ENCODE measurements at places on chromosomes 1 and 21.
A peak's percentile ranks its signal among the peaks of the same experiment; 100 is the strongest.

DNA sequence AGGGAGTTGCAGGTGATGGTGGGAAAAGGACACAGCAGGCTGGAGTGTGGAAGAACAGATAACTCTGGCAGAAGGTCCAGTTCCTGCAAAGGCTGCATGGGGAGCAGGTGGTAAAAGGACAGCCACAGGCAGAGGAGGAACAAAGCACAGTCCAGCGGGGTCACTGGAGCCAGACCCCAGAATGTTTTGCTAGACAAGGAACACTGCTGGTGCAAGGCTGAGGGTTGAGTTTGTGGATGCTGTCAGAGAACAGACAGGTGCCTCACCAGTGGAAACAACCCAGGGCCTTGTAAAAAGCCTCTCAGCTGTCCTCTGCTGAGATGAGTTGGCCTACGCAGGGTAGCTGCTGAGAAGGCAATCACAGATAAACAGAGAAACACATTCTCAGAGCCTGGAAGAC is 101.7 kb downstream of the SSBP3 start:
- H3K36me3 ChIP-seq = no peaks in the 10 kb centered on the region
- H3K4me3 ChIP-seq = no peak overlapping the region
- H3K4me1 ChIP-seq = peaks cover 13% of the 10 kb centered on the region
- no peaks in the 10 kb centered on the region for H3K27me3 ChIP-seq
- H3K27ac ChIP-seq = no peak overlapping the region

GRCh38 chr1:189962181-189962580 is 515.5 kb downstream of the BRINP3 start:
- no peak overlapping the region for H3K27ac ChIP-seq
- no peak for DNase-seq
- no peaks in the 10 kb centered on the region for H3K36me3 ChIP-seq
- no peak overlapping the region for H3K4me3 ChIP-seq
- no peaks in the 10 kb centered on the region for H3K4me1 ChIP-seq

DNA sequence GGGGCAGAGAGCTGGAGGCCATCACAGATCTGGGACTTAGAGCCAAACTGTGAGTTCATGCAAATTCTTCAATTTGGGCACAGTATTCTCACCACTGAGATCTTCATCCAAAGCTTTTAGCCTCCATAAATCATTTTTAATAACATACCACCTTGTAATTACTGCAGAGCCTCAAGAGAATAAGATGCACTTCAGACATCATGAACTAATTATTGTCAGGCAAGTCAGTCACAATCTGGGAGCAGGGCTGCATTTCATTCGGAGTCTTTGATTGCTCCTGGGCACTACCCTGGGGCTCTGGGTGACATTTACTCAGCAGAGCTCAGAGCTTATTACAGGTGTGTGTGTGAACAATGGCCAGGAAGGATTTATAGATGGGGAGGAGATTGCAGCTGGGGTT is 623.7 kb downstream of the PTPRU start:
- no peaks in the 10 kb centered on the region for H3K36me3 ChIP-seq
- no peaks in the 10 kb centered on the region for H3K4me1 ChIP-seq
- H3K4me3 ChIP-seq = no peak overlapping the region
- H3K27ac ChIP-seq = no peak overlapping the region
- no peaks in the 10 kb centered on the region for H3K27me3 ChIP-seq

DNA sequence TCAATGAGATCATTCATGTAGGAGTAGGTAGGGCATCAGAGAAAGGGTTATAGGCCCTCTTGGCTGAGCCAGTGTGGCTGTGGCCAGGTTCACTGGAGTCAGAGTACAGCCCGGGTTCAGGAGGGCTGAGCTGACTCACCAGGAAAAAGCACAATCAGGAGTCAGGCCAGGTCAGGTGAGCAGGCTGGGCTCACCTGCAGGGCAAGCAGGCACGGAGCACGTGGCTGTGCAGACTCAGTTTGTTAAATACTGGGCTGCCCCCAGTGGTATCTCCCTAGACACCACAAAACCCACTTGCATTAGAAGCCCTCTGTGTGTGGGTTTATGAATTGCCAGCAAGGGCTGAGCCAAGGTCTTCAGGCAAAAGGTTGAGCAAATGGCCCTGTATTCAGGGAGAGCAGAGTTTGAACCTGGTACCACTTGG is 122.1 kb upstream of the SERBP1 start:
- H3K4me3 ChIP-seq = no peak overlapping the region
- no peaks in the 10 kb centered on the region for H3K36me3 ChIP-seq
- DNase-seq = no peak
- no peaks in the 10 kb centered on the region for H3K27me3 ChIP-seq
- no peaks in the 10 kb centered on the region for H3K4me1 ChIP-seq

- DNase-seq = no peak
- H3K4me3 ChIP-seq = no peak overlapping the region
- H3K4me1 ChIP-seq = peaks cover 82% of the 10 kb centered on the region
- H3K36me3 ChIP-seq = no peaks in the 10 kb centered on the region
- peak overlapping the region; percentile 95 for H3K27ac ChIP-seq
- H3K27me3 ChIP-seq = no peaks in the 10 kb centered on the region
Measured at GRCh38 chr1:39411526-39412478, 79.6 kb upstream of the BMP8A start.

DNA sequence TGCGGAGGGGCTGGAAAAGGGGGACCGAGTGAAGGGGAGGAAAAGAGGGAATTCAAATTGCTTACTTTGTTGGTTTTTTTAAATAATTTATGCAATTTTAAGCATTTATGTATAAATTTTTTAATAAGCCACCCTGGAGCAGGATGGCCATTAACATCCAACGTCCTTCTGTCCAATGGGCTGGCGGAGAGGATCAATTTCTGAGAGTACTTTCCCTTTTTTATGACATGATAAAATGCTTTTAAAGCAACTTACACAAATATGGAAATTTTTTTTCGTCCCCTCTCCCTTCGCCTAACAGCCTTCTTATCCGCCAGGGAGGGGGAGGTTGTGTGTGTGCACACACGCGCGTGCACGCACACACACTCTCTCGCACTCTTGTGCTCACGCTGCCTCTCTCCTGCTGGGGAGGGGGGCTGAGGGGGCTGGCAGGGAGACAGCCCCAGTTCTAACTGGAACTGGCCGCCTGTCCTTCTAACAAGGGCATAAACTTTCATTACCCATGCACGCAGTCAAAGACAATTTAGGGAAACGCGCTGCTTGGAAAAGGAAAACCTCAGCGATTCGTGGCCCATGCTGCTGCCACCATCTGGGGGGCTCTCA is 123.2 kb downstream of the CASZ1 start:
- peak; percentile 70 for DNase-seq
- H3K27ac ChIP-seq = peak overlapping the region; percentile 84
- H3K4me1 ChIP-seq = peaks cover 79% of the 10 kb centered on the region

DNA sequence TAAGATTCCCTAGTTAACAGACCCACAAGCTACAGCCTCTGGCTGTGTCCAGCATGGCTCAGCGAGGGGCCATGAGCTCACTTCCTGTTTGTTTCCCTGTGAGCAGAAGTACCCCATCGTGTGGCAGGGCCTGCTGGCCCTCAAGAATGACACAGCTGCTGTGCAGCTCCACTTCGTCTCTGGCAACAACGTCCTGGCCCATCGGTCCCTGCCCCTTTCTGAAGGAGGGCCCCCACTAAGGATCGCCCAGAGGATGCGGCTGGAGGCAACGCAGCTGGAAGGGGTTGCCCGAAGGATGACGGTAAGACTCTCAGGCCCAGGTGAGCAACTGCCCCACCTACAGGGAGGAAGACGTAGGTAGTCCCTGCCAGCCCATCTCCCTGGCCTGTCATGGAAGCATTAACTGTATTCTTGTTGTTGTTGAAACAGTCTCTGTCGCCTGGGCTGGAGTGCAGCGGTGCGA is 38.2 kb downstream of the ZBTB17 start:
- DNase-seq = no peak
- H3K27me3 ChIP-seq = no peaks in the 10 kb centered on the region
- H3K4me3 ChIP-seq = no peak overlapping the region

DNA sequence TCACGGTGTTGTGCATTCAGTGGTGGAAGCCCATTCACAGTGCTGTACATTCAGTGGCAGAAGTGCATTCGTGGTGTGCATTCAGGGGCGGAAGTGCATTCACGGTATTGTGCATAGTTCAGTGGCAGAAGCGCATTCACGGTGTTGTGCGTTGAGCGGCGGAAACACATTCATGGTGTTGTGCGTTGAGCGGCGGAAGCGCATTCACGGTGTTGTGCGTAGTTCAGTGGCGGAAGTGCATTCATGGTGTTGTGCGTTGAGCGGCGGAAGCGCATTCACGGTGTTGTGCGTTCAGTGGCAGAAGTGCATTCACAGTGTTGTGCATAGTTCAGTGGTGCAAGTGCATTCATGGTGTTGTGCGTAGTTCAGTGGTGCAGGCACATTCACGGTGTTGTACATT is 60.6 kb downstream of the PCNT start:
- H3K36me3 ChIP-seq = peaks cover 9% of the 10 kb centered on the region
- H3K4me1 ChIP-seq = no peaks in the 10 kb centered on the region
- H3K27me3 ChIP-seq = no peaks in the 10 kb centered on the region
- DNase-seq = no peak

DNA sequence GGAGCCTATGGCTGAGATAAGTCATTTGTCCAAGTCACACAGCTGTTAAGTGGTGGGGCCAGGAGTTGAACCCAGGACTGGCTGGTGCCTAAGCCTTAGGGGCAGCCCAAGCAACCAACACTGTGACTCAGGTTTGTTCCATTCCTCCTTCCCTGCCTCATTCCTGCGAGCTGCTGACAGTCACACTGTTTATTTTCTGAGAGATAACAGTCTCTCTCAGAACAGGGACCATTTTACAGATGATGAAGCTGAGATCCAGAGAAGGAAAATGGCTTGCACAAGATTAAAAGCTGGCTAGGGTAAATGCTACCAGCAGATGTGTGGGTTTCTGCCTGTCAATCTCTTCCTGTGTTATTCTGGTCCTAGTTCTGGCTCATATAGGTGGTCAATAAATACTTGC is 24.3 kb upstream of the TCEA3 start:
- H3K4me3 ChIP-seq = no peak overlapping the region
- H3K36me3 ChIP-seq = no peaks in the 10 kb centered on the region
- H3K4me1 ChIP-seq = peaks cover 27% of the 10 kb centered on the region
- no peak for DNase-seq
- no peak overlapping the region for H3K27ac ChIP-seq

- peaks cover 7% of the 10 kb centered on the region for H3K4me1 ChIP-seq
- H3K4me3 ChIP-seq = no peak overlapping the region
- no peak overlapping the region for H3K27ac ChIP-seq
- no peak for DNase-seq
- H3K27me3 ChIP-seq = no peaks in the 10 kb centered on the region
- no peaks in the 10 kb centered on the region for H3K36me3 ChIP-seq
Measured at GRCh38 chr1:107538502-107538901, 397.7 kb downstream of the NTNG1 start.

DNA sequence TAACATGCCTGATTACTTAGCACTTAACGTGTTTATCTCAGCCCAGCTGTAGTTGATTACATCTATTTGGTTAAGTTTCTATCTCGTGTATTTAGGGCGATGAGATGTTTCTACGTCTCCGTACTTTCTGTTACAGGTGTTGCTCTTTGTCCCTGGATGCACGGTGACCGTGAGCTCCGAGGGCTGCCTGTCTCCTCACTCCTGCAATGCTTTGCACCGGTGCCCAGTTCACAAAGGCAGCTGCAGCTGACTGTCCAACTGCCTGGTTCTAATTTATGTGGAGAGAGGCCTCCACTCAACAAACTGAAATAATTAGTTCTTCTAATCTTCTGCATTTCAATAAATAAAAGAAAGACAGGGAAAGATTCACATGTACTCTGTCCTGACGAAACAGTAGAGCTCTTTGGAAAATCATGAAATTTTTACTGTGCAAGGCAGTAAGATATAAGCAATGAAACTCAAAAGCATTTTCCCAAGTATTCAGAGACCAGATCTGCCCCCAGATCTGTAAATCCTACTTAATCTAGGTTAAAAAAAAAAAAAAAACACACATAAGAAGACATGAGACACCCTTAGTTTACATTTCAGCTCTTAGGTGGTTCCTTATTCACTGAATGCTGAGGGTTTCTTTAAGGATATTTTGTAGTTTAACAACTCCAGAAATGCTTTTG is 108.2 kb downstream of the TGFBR3 start:
- H3K4me3 ChIP-seq = no peak overlapping the region
- H3K4me1 ChIP-seq = peaks cover 15% of the 10 kb centered on the region
- no peaks in the 10 kb centered on the region for H3K27me3 ChIP-seq

GRCh38 chr1:1179983-1180861 is 6.5 kb downstream of the TTLL10 start:
- no peaks in the 10 kb centered on the region for H3K4me1 ChIP-seq
- H3K4me3 ChIP-seq = no peak overlapping the region
- no peak for DNase-seq
- H3K27ac ChIP-seq = no peak overlapping the region
- H3K27me3 ChIP-seq = no peaks in the 10 kb centered on the region

GRCh38 chr21:34865400-34866241 is 183.5 kb downstream of the RUNX1 start:
- no peak overlapping the region for H3K4me3 ChIP-seq
- DNase-seq = peak; percentile 39
- peaks cover 37% of the 10 kb centered on the region for H3K4me1 ChIP-seq
- H3K36me3 ChIP-seq = no peaks in the 10 kb centered on the region

GRCh38 chr1:65687428-65688214 is 105.1 kb upstream of the PDE4B start:
- no peak overlapping the region for H3K27ac ChIP-seq
- DNase-seq = peak; percentile 91
- no peaks in the 10 kb centered on the region for H3K27me3 ChIP-seq
- H3K4me1 ChIP-seq = no peaks in the 10 kb centered on the region

GRCh38 chr1:240027059-240027462 is 64.6 kb upstream of the FMN2 start:
- DNase-seq = peak; percentile 25
- H3K27me3 ChIP-seq = no peaks in the 10 kb centered on the region
- no peak overlapping the region for H3K4me3 ChIP-seq
- H3K27ac ChIP-seq = no peak overlapping the region
- no peaks in the 10 kb centered on the region for H3K36me3 ChIP-seq

DNA sequence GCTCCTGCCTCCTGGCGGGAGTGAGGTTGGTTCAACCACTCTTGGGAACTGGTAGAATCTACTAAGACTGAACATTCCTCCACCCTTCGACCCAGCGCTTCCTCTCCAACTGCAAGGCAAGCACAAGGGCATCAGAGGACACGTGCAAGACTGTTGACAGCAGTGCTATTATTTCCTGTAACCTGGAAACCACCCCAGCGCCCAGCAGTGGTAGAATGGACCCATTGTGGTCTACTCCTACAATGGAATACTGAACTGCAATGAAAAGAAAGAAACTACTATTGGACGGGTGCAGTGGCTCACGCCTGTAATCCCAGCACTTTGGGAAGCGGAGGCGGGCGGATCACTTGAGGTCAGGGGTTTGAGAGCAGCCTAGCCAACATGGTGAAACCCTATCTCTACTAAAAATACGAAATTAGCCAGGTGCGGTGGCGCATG is 33.0 kb upstream of the TARDBP start:
- H3K36me3 ChIP-seq = no peaks in the 10 kb centered on the region
- H3K4me3 ChIP-seq = no peak overlapping the region
- H3K27ac ChIP-seq = no peak overlapping the region
- peak; percentile 35 for DNase-seq

DNA sequence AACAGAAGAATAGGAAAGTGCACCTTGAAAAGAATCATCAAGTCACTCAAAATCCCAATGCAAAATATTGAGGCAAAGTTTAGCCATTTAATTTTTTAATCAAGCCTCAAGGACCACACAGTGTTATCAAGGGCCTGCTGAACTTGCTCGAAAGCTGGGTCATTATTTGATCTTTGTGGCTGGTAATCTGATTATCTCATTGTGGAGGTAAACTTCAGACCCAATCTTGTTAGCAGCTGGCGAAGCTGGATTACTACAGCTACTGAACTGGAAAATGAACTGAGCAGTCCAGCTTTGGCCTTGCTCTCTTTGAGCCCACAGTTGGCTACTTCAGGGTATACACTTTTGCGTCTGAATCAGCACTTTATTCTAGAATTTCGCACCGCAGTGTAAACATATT is 94.4 kb downstream of the BARHL2 start:
- no peak overlapping the region for H3K27ac ChIP-seq
- H3K27me3 ChIP-seq = no peaks in the 10 kb centered on the region
- DNase-seq = no peak
- H3K4me1 ChIP-seq = no peaks in the 10 kb centered on the region
